Pancreas (tissue), 10 donors: ENCODE measurements at places on chromosomes 4 and X.

- DNase-seq: no peak
These were observed 310.3 kb upstream of the PRPS2 start for GRCh38 chrX:12480956-12481355.

DNA sequence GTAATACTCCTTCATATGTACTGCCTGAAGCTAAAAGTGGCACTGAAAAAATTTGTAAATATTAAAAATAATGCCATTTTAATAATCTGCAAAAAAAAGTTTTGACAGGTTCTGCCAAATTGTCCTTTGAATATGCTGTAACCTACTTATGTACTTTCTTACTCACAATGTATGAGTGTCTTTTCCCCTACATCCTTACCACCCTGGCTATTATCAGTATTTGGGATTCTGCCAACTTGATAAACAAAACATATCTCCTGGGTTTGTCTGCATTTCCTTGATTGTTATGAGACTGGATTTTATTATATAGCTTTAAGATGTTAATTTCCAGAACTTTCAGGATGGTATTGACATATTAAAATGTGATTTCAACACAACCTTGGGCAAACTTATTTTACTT lies 187.9 kb downstream of the CHM start:
- DNase-seq: no peak

- DNase-seq: no peak
These were observed 1.8 kb downstream of the SH2D1A start for GRCh38 chrX:124348182-124348581.

DNA sequence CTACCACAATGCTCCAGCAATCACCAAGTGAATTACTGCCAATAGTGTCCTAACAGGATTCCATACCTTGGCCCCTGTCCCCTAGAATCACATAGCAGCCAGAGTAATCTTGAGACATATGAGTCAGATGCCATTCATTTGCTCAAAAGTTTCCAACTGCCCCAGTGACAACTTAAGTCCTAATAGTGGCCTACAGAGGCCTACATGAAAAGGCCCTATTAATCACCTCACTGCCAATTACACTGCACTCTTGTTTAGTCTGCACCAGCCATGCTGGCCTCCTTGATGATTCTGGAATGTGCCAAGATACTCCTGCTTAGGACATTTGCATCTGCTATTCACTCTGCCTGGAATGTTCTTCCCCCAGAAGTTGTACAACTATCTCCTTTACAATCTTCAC lies 130.7 kb downstream of the NR3C2 start:
- no peak for DNase-seq

DNA sequence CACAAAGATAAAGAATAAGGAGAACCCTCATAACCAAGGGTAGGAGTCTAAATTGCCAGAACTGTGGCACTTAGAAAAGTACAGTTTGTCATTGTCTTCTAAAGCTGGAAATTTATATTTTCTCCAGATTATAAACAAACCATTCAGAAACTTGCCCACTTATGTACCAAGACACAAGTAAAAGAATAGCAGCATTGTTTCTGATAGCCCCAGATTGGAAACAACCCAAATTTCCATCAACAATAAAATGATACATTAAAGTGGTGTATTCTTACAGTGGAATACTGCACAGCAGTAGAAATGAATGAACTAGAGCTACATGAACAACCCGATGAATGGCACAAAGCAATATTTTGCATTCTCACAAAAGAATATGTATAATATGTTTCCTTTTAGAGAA lies 63.1 kb upstream of the PDHA1 start:
- no peak for DNase-seq

- no peak for DNase-seq
These were observed 4.5 kb downstream of the RAB39B start for GRCh38 chrX:155259752-155260151.
